NCI-H1436 (cell line): ENCODE measurements at places on chromosomes 4 and X.

DNA sequence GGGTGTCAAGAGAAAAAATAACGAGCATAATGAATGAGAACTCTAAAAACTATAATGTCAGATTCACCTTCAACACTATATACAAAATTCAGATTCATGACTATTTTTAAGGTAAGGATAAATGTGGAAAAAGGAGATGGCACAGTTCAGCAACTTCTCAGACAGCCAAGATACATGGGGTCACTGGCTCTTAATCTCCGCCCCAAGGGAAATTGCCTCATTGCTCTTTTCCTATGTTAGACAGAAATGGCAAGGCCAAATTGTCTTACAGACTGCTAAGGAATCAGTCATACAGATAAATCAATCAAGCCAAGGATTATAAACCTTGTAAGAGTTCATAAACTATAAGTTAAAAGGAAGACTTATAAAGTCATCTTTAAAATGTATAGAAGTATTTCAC is 183.4 kb downstream of the OPHN1 start:
- DNase-seq, result no peak

DNA sequence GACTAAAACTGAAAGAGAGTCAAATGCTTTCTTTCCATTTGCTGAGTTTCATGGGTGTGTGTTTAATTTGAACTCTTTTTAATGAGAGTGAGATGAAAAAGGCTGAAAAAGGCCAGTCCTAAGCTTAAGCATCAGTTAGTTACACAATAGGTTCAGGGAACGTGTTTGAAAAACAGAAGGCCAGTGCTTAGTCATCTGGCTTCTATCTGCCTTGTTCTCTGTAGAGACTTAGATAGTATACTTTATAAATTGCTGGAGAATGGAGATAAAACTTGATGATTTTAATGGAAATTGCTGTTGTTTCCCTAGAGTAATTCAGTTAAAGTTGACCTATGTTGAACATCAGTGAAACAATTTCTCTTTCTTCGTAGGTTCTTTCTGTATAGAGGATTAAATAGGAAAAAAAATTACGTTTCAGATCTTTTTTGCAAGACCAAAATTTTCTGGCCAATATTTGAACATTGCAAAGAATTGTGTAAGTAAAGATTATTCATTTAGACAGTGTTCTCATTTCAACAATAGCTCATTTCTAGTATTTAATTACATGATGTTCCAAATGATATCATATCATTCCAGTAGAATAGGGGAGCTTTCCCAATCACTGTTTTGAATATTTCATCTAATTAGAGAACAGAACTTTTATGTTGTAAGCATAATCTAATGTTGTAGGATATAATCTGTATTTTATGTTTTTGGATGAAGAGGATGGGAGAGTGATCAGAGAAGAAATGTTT is 1088.8 kb downstream of the ADGRL3 start:
- no peak for DNase-seq

- no peak for DNase-seq
Observed at GRCh38 chrX:12563121-12563520, 228.1 kb upstream of the PRPS2 start.

DNA sequence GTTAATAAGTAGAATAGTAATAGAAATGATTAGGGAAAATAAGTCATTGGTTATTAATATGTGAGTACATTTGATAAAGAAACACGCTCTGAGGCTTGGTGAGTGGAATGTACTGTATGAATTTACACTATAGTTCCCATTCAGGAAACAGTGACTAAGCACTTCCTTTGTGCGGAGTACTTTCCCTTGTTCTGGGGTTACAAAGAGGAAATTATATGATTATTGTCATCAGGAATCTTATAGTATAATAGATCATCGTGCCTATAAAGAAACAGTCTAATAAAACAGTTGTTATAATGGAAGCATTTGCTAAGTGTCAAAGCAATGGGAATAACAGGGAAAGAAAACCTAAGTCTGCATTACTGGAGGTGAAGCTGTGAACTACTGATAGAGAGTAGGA is 138.0 kb downstream of the RPA4 start:
- no peak for DNase-seq

- DNase-seq, result no peak
Observed at GRCh38 chr4:180900781-180901180, 1342.4 kb upstream of the TENM3 start.

DNA sequence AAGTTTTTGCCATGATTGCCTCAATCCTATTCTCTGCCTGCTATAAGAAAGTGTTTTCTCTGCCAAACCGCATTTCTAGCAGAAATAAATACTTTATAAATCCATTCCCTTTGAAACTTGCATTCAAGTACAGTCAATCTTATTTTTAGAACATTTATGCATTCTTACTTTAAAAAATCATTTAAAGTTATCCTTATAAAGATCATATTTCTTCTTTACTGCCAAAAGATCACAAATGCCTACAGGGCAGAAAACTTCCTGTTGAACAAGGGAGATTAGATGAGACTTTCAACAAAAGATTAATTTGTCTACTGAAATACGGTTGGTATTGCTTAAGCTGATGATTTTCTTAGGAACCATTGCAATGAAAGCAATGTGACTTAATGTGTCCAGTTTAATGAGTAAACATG is 207.2 kb upstream of the SLIT2 start:
- DNase-seq, result no peak
